ENCODE measurements at places on chromosomes 7 and 10. TPM values are rescaled to one million over a fixed set of nuclear protein-coding genes. Genes with fewer than 3 reads are reported as not detected.

Gene TAS2R3
- 0.51 TPM for polyA plus RNA-seq

- DNase-seq: no peak
These were observed 257.1 kb downstream of the GLI3 start for GRCh38 chr7:41979834-41980307.

DNA sequence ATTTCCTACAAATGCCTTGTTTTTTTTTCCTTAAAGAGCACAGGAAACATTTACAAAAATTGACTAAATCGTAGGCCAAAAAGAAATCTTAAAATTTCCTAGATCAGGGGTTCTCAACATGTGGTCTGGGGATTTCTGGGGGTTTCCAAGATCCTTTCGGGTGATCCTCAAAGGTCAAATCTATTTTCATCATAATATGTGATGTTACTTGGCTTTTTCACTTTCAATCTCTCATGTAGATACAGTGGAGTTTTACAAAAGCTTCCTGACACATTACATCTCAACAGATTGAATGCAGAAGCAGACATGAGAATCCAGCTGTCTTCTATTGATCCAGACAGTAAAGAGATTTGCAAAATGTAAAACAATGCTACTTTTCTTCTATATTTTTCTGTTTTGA, 497.3 kb downstream of the INHBA start:
- no peak for DNase-seq

DNA sequence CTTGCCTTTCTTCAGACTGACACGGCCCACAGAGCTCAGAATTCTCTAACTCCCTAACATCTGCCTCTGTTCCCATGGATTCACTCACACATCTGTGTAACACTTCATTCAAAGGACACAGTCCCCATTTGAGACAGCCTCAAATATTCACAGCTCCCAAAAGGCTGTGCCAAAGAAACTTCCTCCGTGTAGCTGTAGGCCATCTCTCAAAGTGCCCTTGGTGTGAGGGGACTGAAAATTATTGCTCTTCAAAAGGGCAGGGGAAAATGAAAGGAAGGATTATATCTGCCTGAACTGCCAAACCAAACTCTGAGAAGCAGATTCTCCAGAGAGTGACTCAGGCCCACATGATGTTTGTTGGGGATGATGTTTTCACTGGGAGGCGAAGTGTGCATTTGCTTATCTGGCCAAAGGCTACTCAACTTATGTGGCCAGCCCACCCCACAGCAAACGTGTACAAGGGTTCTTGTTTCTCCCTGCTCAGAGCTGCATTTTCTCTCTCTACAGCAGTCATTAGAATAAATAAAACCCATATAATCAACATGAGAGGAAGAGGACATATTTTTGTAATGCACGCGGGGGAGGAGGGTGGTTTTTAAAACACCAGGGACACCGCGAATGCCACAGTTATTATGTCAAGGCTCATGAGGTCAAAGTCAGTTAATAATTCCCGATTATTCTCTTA, 302.4 kb upstream of the NFE2L3 start:
- DNase-seq: no peak

GRCh38 chr10:10589540-10590303, 427.9 kb upstream of the CELF2 start:
- no peak for DNase-seq

GRCh38 chr7:150407588-150408392, 28.7 kb downstream of the ZNF775 start:
- no peak for DNase-seq

DNA sequence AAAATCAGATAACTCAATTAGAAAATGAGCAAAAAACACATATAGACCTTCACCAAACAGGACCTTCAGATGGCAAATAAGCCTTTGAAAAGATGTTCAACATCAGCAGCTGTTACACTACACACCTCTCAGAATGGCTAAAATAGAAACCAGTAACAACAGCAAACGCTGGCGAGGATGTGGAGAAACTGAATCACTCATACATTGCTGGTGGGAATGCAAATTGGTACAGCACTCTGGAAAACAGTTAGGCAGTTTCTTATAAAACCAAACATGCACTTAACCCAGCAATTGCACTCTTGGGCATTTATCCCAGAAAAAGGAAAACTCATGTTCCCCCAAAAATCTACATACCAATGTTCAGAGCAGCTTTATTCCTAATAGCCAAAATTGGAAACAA, 37.7 kb upstream of the SMARCD3 start:
- DNase-seq: no peak

DNA sequence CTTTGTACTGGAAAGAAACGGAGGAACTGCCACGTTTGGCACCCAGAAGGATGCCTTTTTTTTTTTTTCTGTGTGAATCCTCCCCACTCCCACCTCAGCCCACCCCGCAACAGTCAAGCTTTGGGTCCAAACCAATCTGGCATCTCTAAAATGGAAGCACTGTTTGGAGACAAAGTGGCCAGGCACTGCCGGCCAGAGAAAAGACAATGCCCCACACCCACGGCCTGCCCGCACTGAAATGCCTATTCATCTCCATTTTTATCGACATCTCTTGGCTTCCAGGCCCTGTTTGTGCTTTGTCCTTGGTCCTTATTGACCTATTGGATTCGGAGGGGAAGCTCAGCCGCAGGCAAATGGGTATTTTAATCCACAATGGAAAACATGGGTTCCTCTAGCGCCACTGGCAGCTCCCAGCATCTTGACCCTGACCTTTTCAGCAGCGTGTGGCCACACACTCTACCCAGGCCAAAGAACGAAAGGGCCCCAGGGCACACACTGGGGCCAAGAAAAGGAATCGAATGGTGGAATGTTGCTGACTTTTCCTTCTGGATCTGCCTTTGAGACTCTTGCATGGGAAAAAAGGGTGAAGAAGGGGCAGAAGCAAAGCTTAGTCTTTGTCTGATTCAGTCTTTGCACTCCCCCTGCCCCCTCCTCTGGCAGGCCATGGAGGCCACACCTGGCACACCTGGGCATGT, 162.6 kb upstream of the CDCA7L start:
- no peak for DNase-seq

DNA sequence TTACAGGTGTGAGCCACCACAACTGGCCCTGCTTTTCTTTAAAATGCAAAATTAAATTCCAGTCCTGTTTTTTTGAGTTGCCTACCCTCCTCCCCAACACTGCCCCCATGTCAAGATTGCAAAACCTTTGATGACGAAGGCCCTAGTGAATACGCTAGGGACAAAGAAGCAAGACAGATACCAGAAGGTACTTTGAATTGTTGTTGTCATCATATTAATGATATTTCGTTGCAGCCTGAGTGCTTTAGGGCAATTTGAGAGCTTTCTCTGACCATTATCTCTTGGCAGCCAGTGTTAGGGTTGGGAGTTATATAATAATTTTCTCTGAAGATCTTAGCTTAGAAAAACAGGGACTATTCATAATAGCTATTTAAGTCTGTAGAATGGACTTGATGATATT, 7.1 kb downstream of the CCSER2 start:
- no peak for DNase-seq

DNA sequence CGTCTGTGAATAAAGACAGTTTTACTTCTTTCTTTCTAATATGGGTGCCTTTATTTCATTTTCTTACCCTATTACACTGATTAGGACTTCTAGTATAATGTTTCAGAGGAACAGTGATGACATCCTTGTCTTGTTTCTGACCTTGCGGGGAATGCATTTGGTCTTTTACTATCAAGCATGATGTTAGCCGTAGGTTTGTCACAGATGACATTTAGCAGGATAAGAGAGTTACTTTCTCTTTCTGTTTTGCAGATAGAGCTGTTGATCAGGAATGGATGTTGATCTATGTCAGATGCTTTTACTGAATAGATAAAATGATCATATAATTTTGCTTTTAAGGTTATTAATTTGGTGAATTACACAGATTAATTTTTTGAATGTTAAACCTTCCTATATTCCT, 6.6 kb upstream of the IGFBP3 start:
- DNase-seq: no peak

Gene CPA2
- polyA plus RNA-seq: 0.46 TPM

- no peak for DNase-seq
These were observed 41.2 kb downstream of the ZCCHC24 start for GRCh38 chr10:79404231-79404609.

DNA sequence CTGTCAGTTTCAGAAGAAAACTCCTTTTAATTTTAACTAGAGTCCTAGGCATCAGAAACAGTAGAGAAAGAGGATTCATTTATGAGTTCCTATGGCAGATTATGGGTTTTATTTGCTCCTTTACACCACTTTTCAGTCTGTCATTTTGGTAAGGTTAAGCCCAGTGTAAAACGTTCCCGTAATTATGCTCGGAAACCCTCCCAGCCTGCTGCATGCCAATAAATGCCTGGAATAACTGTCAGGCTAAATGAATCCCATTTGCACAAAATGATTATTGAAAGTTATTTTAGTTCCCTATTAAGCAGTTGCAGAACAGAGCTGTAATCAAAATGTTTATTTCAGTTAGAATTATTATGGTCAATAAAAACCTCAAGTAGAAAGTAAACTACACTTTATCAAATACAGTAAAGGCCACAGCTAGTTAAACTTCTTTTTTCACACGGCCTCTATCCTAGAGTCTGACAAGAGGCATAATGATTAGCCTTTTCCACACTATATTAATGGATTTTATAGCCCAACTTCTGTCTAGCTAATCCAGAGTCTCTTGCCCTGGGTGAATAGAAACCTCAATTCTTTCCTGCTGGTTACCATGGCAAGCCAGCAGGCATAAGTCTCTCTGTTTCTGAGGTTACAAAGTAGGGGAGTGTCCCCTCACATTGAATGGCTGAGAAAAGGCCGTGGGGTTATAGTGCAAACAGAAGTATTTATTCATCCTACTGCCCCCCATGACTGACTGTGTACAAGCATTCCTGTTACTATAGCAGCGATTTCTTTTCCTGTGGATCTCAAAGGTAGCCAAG, 80.8 kb upstream of the NPVF start:
- no peak for DNase-seq

Gene PDE6C
- 0.40 TPM for polyA plus RNA-seq

DNA sequence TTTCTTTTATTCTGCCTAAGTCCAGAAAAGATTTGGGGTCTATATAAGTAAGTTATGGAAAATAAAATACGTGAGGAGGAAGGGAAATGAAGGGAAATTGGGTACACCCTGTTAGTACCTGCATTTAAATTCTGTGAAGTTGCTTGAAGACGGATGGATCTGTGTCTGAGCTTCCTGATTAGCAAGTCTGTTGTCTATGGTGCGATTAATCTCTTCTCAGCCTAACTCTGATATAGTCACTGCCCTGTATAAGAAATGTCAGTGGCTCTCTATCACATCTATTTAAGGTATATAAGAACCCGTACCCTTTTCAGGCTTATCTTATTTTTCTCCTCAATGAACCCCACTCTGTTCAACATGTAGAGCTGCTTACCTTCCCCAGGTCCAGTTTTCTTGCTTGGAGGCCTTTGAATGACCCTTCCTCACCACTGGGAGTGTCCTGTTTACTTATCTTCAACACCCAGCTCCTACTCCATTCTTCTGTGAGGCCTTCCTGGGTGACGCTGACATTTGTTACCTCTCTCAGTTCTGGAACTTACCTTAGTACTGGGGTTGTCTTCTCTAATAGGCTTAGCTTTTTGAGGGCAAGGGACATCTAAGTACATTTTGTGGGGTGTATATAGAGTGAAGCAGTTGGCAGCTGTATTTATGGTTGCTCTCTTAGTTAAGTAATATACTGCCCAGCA, 149.6 kb upstream of the PRPS1L1 start:
- no peak for DNase-seq

GRCh38 chr7:96495751-96496216, 173.9 kb upstream of the SLC25A13 start:
- DNase-seq: no peak

- no peak for DNase-seq
These were observed 467 bp downstream of the MMRN2 start for GRCh38 chr10:86956848-86957448.

DNA sequence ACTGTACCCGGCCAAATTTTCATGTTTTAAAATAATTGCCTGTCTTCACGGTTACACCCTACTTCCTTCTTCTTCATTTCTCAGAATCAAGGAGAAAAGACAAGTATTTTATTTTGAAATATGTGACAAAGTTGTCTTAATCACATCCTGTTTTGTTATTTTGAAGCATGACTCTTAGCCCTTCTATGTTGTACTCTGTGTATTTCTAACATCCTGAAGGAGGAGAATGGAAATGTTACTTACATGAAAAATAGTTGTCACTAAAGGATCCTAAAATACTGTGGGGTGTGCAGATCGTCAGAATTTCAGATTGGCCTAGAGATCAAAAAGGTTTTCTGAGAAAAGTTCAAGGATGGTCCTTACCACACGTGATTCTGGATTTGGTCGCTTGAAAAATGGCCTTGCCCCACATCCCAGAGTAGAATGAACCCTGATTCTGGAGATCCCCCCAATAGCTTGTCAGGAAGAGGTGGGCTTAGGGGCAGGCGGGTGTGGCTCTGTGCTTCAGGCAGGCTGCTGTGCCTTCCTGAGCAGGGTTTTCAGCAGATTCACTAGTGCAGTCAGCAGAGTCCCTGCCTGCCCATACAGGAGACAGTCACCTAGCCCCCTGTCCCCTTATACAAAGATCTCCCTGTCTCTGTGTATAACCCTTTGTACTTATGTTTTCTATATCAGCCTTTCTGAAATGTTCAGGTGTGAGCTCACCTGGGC, 8.6 kb downstream of the UPP1 start:
- no peak for DNase-seq

DNA sequence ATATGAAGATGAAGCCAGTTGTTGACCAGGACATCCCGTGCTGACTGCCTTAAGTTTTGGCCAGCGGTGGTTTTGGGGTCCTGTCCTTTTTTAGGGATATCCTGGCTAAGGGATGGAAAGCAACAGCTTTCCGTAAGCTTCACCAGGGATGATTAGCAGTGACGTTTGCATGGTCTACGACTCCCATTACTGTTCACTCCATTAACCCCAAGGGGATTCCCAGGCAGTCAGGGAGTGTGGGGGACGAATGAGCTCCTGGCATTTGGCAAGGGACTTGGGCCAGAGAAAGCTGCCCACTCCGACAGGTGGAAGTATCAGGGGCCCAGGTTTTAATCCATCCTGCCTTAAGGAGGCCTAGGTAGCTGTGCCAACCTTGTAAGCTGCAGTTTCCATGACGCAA, 66.8 kb downstream of the ITGB1 start:
- DNase-seq: no peak

- no peak for DNase-seq
These were observed 88.9 kb downstream of the ATE1 start for GRCh38 chr10:121838931-121839330.

Gene MLXIPL
- 2.9 TPM for polyA plus RNA-seq

DNA sequence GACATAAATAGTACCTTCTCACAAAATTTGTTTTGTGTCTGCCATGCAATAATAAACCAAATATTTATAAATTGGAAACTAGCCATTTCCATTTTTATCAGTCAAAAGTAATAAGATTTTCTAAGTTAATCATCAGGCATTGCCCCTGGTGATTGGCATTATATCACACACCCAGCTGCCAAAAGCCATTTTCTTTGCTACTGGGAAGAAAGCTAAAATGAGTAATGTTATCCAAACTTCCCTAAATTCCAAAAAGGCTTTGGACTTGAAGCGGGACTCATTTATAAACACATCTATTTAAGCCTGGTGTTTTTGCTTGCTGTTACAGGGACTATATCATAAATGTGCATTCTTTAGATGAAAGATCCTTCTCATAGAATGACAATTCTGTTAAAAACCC, 86.0 kb downstream of the AKR1D1 start:
- no peak for DNase-seq

GRCh38 chr7:143176128-143176527, 7.1 kb upstream of the TAS2R39 start:
- DNase-seq: no peak

GRCh38 chr10:34932235-34932634, 117.1 kb upstream of the PARD3 start:
- DNase-seq: no peak

- DNase-seq: no peak
These were observed 12.6 kb downstream of the TOMM7 start for GRCh38 chr7:22809902-22810642.

GRCh38 chr7:24734306-24734705, 23.0 kb downstream of the GSDME start:
- DNase-seq: no peak
